H1 (cell line): ENCODE measurements at places on chromosomes 12 and 14. TPM values are rescaled to one million over a fixed set of nuclear protein-coding genes. Genes with fewer than 3 reads are reported as not detected.

Gene CAPZA3
- not detected in 2 replicates for polyA plus RNA-seq

Gene NPFF
- not detected in 2 replicates for polyA plus RNA-seq

DNA sequence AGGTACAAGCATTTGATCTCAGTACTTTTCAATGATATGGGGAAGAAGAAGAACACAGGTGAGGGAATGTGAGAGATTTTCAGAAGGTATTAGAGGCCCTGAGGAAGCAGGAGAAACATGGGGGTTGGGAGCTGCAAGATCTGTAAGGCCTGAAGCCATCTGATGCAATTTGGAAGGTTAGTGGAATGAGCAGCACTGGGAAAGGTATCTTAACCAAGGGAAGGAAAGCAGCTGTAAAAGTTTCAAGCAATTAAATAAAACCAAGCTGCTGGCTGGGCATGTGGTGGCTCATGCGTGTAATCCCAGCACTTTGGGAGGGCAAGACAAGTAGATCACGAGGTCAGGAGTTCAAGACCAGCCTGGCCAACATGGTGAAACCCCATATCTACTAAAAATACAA lies 104.4 kb upstream of the PARP11 start:
- no peak for DNase-seq
- no peaks in the 10 kb centered on the region for H3K27me3 ChIP-seq
- no peaks in the 10 kb centered on the region for H3K36me3 ChIP-seq

- no peaks in the 10 kb centered on the region for H3K36me3 ChIP-seq
- DNase-seq = no peak
- no peak overlapping the region for H3K4me3 ChIP-seq
Observed at GRCh38 chr14:61652526-61653262, 42.6 kb upstream of the HIF1A start.

Gene C1S
- polyA plus RNA-seq = 3.5 and 4.4 TPM in 2 replicates

GRCh38 chr12:98188650-98189077 lies 326.7 kb upstream of the TMPO start:
- no peak for DNase-seq
- H3K4me3 ChIP-seq = no peak overlapping the region
- no peaks in the 10 kb centered on the region for H3K27me3 ChIP-seq
- H3K27ac ChIP-seq = no peak overlapping the region

DNA sequence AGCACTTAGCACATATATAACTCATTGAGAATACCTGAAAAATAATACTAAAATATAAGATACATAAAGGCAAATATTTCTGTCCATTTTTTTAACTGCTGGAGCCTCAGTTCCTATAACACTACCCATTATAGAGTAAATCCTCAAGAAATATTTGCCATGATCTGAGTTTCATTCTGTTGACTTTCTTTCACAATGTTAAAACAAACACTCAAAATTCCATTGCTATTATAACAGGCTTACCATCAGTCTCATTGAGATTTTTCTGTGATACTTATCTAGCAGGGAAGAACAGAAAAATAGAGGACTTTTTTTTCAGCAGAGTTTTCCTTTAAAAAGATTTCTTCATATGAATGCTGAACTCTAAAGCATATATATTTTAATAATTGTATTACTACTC lies 24.5 kb downstream of the LMO3 start:
- H3K4me1 ChIP-seq = no peaks in the 10 kb centered on the region
- no peak for DNase-seq
- H3K27me3 ChIP-seq = no peaks in the 10 kb centered on the region
- no peaks in the 10 kb centered on the region for H3K36me3 ChIP-seq

- H3K27ac ChIP-seq = no peak overlapping the region
- no peak for DNase-seq
- no peaks in the 10 kb centered on the region for H3K36me3 ChIP-seq
- H3K4me3 ChIP-seq = no peak overlapping the region
- no peaks in the 10 kb centered on the region for H3K4me1 ChIP-seq
Observed at GRCh38 chr12:16472631-16473030, 125.2 kb downstream of the MGST1 start.

Gene A2M
- 0.15 and 0.27 TPM in 2 replicates for polyA plus RNA-seq

GRCh38 chr12:88237954-88238353 lies 95.8 kb downstream of the TMTC3 start:
- no peaks in the 10 kb centered on the region for H3K36me3 ChIP-seq
- H3K27ac ChIP-seq = no peak overlapping the region

Gene LRTM2
- polyA plus RNA-seq = 0.05 and 0.06 TPM in 2 replicates

Gene P2RX2
- polyA plus RNA-seq = 2.2 and 6.3 TPM in 2 replicates

GRCh38 chr12:58414398-58414871 lies 473.1 kb downstream of the ATP23 start:
- DNase-seq = no peak
- peaks cover 2% of the 10 kb centered on the region for H3K4me1 ChIP-seq
- no peaks in the 10 kb centered on the region for H3K36me3 ChIP-seq
- H3K4me3 ChIP-seq = no peak overlapping the region

Gene PCED1B
- 5.4 and 6.2 TPM in 2 replicates for polyA plus RNA-seq

- H3K4me3 ChIP-seq = no peak overlapping the region
- H3K36me3 ChIP-seq = no peaks in the 10 kb centered on the region
- H3K27me3 ChIP-seq = no peaks in the 10 kb centered on the region
- H3K27ac ChIP-seq = no peak overlapping the region
- H3K4me1 ChIP-seq = no peaks in the 10 kb centered on the region
Observed at GRCh38 chr12:76470028-76470939, 89.3 kb downstream of the OSBPL8 start.

GRCh38 chr12:103928682-103929045 lies 1.5 kb upstream of the HSP90B1 start:
- peak overlapping the region; percentile 88 for H3K27ac ChIP-seq
- no peaks in the 10 kb centered on the region for H3K27me3 ChIP-seq
- peaks cover 8% of the 10 kb centered on the region for H3K36me3 ChIP-seq

GRCh38 chr12:1391722-1392121 lies 202.7 kb downstream of the FBXL14 start:
- peaks cover 30% of the 10 kb centered on the region for H3K36me3 ChIP-seq
- H3K4me1 ChIP-seq = no peaks in the 10 kb centered on the region
- no peak for DNase-seq
- no peaks in the 10 kb centered on the region for H3K27me3 ChIP-seq
- H3K27ac ChIP-seq = no peak overlapping the region

GRCh38 chr12:53550595-53550994 lies 43.3 kb upstream of the NPFF start:
- DNase-seq = no peak
- no peaks in the 10 kb centered on the region for H3K36me3 ChIP-seq
- no peak overlapping the region for H3K27ac ChIP-seq
- H3K27me3 ChIP-seq = no peaks in the 10 kb centered on the region
- no peak overlapping the region for H3K4me3 ChIP-seq

DNA sequence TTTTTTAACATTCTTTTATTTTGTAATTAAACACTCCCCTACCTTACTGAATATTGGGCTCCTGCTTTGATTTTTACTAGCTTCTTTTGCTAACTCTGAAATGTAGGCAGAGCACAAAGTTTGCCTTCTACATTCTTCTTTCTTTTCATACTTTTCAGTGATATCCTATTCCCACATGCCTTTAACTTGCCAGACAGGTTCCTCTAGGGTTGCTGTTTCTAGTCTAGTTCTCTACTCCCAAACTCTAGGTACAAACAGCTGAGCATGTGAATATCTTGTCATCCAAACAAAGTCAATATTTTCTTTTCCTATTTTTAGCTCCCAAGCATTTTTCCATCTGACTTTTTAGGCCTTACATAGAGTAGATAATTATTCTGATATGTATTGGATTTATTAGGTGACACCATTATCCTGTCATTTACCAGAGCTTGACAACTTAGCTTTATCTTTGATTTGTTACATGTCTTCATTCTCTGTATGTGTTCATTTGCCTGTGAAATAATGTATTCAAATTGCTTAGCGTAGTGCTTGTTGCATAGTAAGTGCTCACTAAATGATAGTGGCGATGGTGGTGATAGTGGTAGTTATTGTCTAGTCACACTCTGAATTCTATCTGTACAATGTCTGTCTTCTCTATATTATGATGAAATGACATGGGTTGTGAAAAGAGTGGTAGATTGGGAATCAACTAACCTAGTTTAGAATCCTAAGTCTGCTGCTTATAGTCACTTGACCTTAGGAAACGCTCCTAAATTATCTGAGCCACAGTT lies 73.6 kb upstream of the DNM1L start:
- no peak overlapping the region for H3K27ac ChIP-seq
- no peak for DNase-seq
- H3K4me1 ChIP-seq = peaks cover 4% of the 10 kb centered on the region; the same call in 1 of the 2 replicates
- H3K4me3 ChIP-seq = no peak overlapping the region
- no peaks in the 10 kb centered on the region for H3K27me3 ChIP-seq

Gene PPP1CC
- polyA plus RNA-seq = 109 and 193 TPM in 2 replicates

Gene KRT2
- polyA plus RNA-seq = not detected in 2 replicates

DNA sequence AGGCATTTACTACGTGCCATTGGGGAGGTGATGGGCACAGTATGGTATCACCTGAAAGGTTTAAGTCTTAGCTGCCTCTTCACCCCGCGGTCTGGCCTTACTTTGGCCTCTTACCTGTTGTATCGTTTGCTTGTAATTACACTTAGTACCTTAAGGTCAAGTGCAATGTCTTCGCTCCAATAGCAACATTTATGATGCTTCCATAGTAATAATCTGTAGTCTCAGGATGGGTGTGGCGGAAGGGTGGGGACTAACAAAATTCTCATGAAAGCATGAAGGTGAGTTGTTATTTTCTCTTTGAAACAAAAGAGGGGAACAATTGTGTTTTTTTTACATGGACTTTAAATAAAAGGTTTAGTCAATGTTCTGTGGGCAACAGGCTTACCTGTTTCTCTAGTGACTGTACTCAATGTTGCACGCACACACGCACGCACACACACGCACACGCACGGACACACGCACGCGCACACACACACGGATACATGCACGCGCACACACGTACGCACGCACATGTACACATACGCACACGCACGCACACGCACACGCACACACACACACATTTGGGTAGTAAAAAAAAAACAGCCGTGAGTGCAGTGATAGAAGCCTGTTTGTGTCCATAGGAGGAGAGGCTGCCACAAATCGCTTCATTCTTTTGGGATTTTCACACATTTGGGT lies 91.4 kb downstream of the DNAH10 start:
- H3K36me3 ChIP-seq = no peaks in the 10 kb centered on the region
- no peak for DNase-seq

- DNase-seq = no peak
- H3K4me3 ChIP-seq = no peak overlapping the region
- H3K4me1 ChIP-seq = peaks cover 3% of the 10 kb centered on the region
Observed at GRCh38 chr12:65827827-65828231, 3.5 kb downstream of the HMGA2 start.

DNA sequence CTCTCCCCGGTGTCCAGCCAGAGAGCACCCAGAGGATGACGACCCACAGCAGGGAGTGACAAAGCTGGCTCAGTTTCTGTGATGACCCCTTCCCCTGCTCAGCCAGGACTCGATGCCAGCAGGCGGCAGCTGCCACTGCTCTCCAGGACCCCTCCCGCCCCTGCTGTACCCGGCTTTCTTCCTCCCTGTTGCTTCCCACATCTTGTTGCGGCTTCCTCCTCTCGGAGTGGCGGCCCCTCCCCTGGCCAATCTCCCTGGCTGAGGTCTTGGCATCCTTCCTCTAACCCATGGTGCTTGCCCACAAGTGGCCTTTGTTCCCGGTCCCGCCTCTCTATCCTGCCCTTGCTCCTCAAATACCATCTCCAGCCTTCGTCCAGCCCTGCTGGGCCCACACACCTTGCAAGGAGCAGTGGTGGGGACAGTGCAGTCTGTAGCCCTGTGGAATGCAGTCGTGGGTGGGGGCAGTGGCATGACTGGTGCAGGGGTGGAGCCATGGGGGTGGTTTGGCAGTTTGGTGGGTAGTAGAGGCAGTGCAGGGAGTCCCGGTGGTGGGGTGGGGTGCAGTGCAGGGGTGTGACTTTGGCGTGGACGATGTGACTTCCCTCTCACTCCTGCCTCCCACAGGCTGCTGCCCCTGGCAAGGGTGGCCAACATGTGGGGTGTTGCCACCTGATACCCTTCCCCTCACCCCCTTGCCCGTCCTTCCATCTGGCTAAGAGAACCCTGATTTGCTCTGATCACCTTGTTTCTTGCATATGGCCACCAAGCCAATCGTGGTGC lies 16.3 kb upstream of the BEGAIN start:
- no peak for DNase-seq
- H3K4me3 ChIP-seq = no peak overlapping the region
- H3K27me3 ChIP-seq = no peaks in the 10 kb centered on the region; the same call in 1 of the 2 replicates
- H3K36me3 ChIP-seq = no peaks in the 10 kb centered on the region
- no peaks in the 10 kb centered on the region; the same call in 1 of the 2 replicates for H3K4me1 ChIP-seq
- no peak overlapping the region for H3K27ac ChIP-seq

- H3K27me3 ChIP-seq = no peaks in the 10 kb centered on the region; the same call in 1 of the 2 replicates
- H3K4me1 ChIP-seq = peaks cover 50% of the 10 kb centered on the region
- no peak overlapping the region for H3K27ac ChIP-seq
- peak; percentile 82 for DNase-seq
Observed at GRCh38 chr14:104681689-104682074, 7.7 kb upstream of the INF2 start.

- no peak for DNase-seq
- no peak overlapping the region for H3K4me3 ChIP-seq
- no peak overlapping the region for H3K27ac ChIP-seq
- H3K4me1 ChIP-seq = peaks cover 8% of the 10 kb centered on the region
- no peaks in the 10 kb centered on the region for H3K36me3 ChIP-seq
Observed at GRCh38 chr14:101715210-101716076, 46.1 kb upstream of the PPP2R5C start.

Gene NPC2
- 258 and 287 TPM in 2 replicates for polyA plus RNA-seq

GRCh38 chr12:59843260-59843843 lies 247.5 kb downstream of the SLC16A7 start:
- H3K27me3 ChIP-seq = no peaks in the 10 kb centered on the region
- H3K27ac ChIP-seq = no peak overlapping the region
- no peak overlapping the region for H3K4me3 ChIP-seq
- no peak for DNase-seq
- H3K36me3 ChIP-seq = no peaks in the 10 kb centered on the region

GRCh38 chr14:97290065-97290464 lies 492.9 kb downstream of the VRK1 start:
- no peak overlapping the region for H3K27ac ChIP-seq
- H3K36me3 ChIP-seq = no peaks in the 10 kb centered on the region
- no peak for DNase-seq
- H3K4me1 ChIP-seq = peaks cover 5% of the 10 kb centered on the region

Gene PTCSC3
- not detected in 2 replicates for polyA plus RNA-seq

Gene TBX3
- polyA plus RNA-seq = 0.09 TPM in 2 replicates

GRCh38 chr12:112850383-112850782 lies 56.4 kb upstream of the OAS1 start:
- H3K4me3 ChIP-seq = no peak overlapping the region
- no peaks in the 10 kb centered on the region for H3K36me3 ChIP-seq
- no peaks in the 10 kb centered on the region for H3K4me1 ChIP-seq

Gene ZNF891
- polyA plus RNA-seq = 1.3 TPM in 2 replicates
